ENCODE measurements at places on chromosomes 6 and 20.

DNA sequence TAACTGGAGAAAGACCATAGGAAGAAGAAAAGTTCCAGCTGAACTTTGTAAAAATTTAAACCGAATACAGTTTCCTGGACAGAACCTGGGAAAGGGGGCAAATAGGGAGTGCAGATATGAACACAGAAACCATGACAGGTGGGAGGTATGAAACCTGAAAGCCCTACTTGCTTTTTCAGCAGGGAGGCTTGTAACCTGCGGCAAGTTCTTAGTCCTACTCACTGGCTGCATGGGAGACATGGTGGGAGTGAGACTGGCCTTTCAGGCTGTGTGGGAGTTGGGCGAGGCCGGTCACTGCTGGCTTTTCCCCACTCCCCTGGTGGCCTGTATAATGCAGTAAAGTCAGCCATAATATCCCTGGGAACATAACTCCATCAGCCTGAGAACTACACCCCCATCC is 54.2 kb downstream of the ROS1 start:
- DNase-seq: no peak

- DNase-seq: no peak
These were observed 2.3 kb upstream of the ALDH5A1 start for GRCh38 chr6:24492475-24492874.

DNA sequence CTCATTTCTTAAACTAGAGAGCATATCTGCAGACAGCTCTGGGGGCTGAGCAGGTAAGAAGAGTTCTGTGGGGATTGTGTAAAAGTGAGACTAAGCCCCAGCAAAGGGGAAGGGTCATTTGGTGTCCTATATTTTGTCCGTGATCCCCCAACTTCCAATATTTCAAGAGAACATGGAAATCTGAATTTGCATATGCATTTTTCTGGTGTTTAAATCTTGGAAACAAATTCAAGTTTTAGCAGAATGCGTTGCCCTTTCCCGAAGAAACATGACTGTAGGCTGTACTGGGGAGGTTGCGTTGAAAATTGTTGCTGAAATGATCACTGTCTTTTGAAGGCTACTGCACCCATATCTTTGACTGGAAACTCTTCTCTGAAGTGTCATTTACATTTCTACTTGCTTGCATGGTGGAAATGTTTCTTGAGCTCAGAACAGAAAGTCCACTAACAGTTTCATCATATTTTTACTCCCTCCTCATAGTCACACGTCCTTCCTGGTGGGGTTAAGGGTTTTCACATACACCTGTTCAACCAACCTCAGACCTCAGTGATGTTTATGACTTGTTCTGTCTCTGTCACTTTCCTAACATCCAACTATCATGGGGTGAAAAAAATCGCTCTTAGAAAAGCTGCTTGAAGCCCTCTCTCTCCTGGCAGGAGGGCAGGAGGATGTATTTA is 140.3 kb downstream of the BCAS1 start:
- no peak for DNase-seq

DNA sequence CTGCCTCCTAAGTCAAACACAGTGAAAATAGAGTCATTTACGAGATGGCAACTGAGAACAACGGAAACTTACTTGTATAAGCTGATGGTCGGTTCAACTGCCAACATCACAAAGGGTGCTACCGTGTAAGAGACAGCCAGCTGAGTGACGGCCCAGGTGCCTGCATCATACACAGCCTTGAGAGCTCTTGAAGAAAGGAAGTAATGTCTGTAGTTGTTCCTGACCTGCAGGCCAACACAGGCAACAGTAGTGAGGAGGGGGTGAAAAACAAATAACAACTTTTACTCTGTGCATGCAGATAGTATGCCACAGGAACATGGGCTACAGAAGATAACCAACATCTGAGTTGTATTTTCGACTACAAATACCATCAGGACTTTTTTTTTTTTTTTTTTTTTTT is 102.7 kb downstream of the MBOAT1 start:
- DNase-seq: no peak

DNA sequence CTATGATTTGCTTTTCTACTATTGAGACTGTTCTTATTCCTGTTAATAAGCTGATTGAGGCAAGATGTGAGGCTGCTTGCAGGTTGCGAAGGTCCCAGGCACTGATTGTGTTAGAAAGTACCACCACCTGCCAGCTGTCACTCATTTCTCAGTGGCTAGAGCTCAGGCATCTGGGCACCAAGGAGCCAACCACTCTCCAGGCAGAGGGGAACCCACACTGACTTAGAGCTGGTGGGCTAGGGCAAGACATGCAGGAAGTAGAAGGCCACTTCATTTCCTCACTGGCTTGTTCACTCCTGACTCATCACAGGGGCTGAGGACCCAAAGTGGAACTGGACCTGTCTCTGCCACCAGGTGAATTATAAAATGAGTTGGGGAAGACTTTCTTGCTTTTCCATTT is 7.8 kb upstream of the DLL1 start:
- no peak for DNase-seq

DNA sequence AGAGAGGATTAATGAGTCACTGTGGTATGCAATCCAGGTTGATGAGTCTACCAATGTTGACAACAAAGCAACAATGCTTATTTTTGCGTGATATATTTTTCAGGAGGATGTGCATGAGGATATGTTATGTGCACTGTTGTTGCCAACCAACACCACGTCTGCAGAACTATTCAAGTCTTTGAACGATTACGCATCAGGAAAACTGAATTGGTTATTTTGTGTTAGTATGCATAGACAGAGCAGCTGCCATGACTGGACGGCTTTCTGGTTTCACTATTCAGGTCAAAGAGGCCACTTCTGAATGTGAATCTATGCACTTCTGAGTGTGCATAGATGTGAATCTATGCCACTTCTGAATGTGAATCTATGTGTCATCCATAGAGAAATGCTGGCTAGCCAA is 134.0 kb upstream of the GRIK2 start:
- no peak for DNase-seq

GRCh38 chr20:50450881-50451752 is 59.1 kb upstream of the PTPN1 start:
- DNase-seq: no peak

GRCh38 chr6:20933057-20933788 is 399.0 kb downstream of the CDKAL1 start:
- DNase-seq: no peak

- no peak for DNase-seq
These were observed 2.0 kb downstream of the LRRC1 start for GRCh38 chr6:53796791-53797190.

GRCh38 chr6:32855467-32856174 is 1.6 kb downstream of the PSMB9 start:
- DNase-seq: no peak

DNA sequence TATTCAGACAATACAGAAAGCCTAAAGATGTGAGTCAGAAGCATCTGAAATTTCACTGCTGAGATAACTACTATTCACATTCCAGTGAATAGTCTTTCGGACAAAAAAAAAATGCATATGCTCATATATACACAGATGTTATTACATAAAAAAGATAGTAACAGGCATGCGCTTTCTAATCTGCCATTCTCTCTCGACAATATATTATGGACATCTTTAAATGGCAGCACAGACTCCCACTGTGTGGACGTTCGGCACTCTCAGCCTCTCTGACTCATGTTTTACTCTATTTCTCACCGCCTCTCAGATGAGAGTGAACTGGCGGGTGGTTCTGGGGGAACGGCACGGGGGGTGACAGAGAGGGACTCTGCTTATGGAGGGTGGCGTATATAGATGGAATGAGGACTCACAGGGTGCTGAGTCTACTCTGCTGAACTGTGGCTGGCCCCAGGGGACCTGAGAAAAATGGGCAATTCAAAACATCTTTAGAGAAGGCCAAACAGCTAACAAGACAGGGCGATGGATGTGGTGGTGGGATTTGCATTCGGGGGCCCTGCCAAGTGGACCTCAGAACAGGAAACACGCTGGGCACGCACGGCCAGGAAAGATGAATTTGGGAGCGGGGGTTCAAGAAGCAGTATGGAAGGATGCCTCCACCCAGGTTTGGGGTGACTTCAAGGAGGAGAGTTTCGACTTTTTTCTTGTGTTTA is 68.9 kb downstream of the MDGA1 start:
- peak; percentile 47 for DNase-seq

- DNase-seq: no peak
These were observed 100.2 kb downstream of the PSMB1 start for GRCh38 chr6:170452767-170453545.

DNA sequence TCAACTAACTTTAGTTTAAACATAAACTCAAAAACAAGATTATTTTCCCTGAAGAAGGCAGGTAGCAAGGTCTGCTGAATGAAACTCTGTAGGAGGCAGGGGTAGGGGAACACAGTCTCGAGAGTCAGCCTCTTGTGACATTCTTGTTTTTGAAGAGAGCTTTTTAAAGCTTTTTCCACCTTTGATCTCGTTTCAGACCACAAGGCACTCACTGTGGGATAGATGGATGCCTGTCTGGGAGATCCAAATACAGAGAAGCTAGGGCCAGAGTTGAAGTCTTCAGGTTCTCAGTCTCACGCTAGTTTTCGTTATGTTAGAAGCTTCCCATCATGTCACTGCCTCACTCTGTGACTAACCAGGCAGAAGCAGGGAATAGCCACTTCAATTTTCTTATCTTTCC is 14.9 kb downstream of the F13A1 start:
- no peak for DNase-seq

- DNase-seq: peak; percentile 16
These were observed 191.6 kb downstream of the DST start for GRCh38 chr6:56450882-56451739.

- DNase-seq: no peak
These were observed 8.8 kb downstream of the DUSP15 start for GRCh38 chr20:31861385-31862156.

- DNase-seq: no peak
These were observed 35.8 kb downstream of the MEI4 start for GRCh38 chr6:77688649-77689048.

DNA sequence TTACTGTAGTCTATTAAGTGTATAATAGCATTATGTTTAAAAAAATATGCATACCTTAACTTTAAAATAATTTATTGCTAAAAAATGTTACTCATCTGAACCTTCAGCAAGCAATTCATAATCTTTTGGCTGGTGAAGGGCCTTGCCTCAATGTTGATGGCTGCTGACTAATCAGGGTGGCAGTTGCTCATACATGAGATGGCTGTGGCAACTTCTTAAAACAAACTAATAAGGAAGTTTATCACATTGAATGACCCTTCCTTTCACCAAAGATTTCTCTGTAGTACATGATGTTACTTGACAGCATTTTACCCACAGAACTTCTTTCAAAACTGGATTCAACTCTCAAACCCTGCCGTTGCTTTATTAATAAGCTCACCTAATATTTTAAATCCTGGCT is 84.0 kb downstream of the TASP1 start:
- DNase-seq: no peak

All from fibroblast of skin of left quadriceps (primary cell).